Activated naive CD4-positive, alpha-beta T cell treated with anti-CD3 and anti-CD28 coated beads for 36 hours (primary cell): ENCODE measurements at places on chromosomes 1 and 21. TPM values are rescaled to one million over a fixed set of nuclear protein-coding genes. Genes with fewer than 3 reads are reported as not detected.

GRCh38 chr1:153880962-153881361, 41.8 kb downstream of the GATAD2B start:
- DNase-seq = peak; percentile 67
- peaks cover 26% of the 10 kb centered on the region for H3K4me1 ChIP-seq
- H3K4me3 ChIP-seq = no peak overlapping the region
- peaks cover 2% of the 10 kb centered on the region for H3K36me3 ChIP-seq

ADAMTS1 gene
- total RNA-seq = not detected

CHI3L1 gene
- total RNA-seq = 0.44 TPM

URB1 gene
- 20.8 TPM for total RNA-seq

DNA sequence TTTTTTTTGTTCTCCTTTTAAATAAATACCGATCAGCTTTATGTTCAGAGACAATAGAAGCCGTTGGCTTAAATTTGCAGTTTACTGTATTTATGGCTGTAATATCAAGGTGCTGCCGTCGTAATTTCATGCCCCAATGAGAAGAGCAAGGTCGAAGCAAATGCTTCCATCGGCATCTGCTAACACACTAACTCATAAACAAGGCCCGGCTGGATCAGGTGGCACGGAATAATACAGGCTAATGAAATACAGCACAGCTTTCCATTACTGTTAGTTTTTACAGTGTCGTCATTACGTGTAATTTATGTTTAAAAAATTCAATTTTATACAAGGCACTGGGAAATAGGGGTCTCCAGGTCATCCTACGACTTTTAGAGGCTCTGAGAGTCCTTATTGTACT, 119.0 kb downstream of the PEX14 start:
- no peaks in the 10 kb centered on the region for H3K27me3 ChIP-seq
- no peak for DNase-seq
- no peak overlapping the region for H3K27ac ChIP-seq

- no peaks in the 10 kb centered on the region for H3K36me3 ChIP-seq
- H3K4me1 ChIP-seq = no peaks in the 10 kb centered on the region
- no peak overlapping the region for H3K27ac ChIP-seq
- H3K27me3 ChIP-seq = peaks cover 3% of the 10 kb centered on the region
- DNase-seq = no peak
Measured at GRCh38 chr1:54989968-54990810, 8.5 kb upstream of the BSND start.
